ENCODE measurements at places on chromosomes 12 and 14. TPM values are rescaled to one million over a fixed set of nuclear protein-coding genes. Genes with fewer than 3 reads are reported as not detected.

DNA sequence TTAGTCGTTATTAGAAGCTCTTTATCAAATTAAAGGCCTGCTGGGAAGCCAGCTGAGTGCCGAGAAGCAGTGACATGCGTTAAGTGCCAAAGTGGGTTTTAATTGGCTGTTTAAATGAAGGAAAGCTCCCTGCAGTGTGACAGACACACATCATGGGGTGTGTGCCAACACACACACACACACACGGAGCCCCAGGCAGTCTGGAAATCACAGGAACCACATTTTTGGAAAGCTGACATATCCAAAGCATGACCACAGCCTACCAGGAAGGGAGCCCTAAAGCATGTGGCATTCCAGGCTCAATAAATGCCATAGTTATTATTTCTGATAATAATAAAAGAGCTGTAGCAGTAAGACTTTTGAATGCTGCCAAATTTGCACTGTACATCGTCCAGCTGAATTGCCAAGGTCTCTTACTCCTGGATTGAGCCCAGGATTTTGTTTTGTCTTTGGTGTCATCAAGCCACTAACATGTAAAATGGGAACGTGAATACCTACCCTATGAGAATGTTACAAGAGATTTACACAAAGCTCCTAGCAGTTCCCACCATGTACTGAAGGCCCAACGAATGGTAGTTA, 135.1 kb downstream of the TMEM30B start:
- DNase-seq, result no peak

- no peak for DNase-seq
Observed at GRCh38 chr14:69464379-69464778, 20.1 kb upstream of the PLEKHD1 start.

GRCh38 chr12:54071942-54072341, 18.3 kb downstream of the HOXC4 start:
- no peak for DNase-seq

DNA sequence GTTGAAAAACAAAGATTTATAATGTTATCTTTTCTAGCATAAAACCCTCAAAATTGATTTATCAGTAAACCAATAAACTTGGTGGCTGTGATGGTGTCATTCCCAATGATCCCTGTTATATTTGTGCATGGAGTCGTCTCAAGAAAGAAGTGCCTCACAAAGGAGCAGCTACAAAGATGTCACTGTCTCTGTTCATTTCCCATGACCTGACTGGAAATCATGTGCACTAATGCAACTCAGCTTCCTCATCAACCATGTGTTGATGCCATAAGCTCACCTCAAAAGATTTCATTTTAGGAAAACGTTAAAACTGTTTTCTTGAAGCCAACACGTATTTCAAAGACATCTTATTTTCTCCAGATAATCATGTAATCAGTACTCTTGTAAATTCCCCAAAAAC, 28.8 kb downstream of the CLEC1A start:
- DNase-seq, result no peak

The HAL gene
- total RNA-seq, result 0.82 TPM

The FOXG1 gene
- not detected for total RNA-seq

- DNase-seq, result no peak
Observed at GRCh38 chr12:108598553-108599250, 818 bp upstream of the TMEM119 start.

The MORN3 gene
- 36.5 TPM for total RNA-seq

DNA sequence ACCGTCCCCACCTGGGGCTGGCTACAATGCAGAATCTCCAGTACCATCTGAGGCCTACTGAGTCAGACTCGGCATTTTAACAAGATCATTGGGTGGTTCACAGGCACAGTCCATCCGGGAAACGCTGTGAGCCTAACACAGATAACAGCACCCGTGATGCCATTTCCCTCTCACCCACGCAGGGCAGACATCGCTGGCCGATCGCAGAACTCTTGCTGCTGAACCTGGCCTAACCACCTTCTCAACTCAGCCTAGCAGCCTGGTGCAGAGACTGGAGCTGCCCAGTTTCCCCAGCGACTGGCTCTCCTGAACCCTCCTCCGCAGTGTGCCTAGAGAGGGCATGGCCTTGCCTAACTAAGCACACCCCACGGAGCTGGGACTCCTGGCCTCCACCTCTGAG, 83.3 kb downstream of the NCOR2 start:
- DNase-seq, result no peak

DNA sequence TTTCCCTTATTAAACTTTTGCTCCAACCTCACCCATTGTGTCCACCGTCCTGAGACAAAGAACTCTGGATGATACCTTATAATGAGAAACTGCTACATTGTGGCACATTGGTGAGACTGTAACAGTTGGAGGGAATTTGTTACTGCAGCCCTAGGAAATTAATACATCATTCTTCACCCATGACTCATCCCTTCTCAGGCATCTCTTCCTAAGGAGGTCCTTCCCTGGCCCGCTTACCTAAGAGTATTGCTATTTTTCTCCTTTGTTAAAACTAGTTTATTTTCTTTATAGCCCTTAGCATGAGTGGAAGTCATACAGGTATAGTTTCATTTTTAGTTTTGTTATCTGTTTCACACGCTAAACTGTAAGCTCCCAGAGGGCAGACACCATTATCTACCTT, 87.1 kb downstream of the TMEM260 start:
- no peak for DNase-seq

GRCh38 chr14:52313903-52314594, at the start of gene PTGER2:
Gene PTGER2 (plus strand): TSS chr14:52314312. CDS start chr14:52314549, 237 bp downstream.
- DNase-seq, result peak; percentile 74

DNA sequence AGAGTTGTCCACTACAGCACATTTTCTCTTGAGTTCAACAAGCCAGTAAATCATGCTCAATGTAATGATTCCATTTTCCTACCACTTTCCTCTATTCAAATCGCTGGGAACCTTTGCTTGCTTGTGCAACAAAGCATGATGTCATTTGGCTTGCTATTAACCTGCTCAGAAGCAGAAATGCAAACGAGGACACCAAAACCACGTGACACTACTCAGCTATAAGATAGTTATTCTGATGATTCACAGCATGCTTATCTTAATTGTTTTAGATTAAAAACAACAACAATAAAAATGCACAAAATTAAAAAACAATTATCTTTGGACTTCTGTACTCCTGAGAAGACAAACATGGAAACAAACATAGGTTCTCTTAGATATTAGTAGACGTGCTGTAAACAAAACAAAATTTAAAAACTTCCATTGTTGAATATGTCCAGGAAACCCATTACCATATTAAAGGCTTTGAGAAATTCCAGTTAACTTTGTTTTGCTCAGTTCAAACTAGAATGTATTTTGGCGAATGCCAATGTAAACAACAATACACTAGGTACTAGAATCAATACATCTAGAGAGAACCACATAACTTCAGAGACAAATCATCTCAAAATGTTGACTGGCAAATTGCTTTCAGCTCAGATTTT, 77.5 kb upstream of the KRAS start:
- peak; percentile 40 for DNase-seq

- DNase-seq, result no peak
Observed at GRCh38 chr12:28622406-28622805, 432.1 kb downstream of the CCDC91 start.

- DNase-seq, result no peak
Observed at GRCh38 chr14:24081739-24082211, 10.4 kb downstream of the CPNE6 start.

GRCh38 chr12:91778091-91778832, 367.4 kb downstream of the BTG1 start:
- DNase-seq, result no peak

DNA sequence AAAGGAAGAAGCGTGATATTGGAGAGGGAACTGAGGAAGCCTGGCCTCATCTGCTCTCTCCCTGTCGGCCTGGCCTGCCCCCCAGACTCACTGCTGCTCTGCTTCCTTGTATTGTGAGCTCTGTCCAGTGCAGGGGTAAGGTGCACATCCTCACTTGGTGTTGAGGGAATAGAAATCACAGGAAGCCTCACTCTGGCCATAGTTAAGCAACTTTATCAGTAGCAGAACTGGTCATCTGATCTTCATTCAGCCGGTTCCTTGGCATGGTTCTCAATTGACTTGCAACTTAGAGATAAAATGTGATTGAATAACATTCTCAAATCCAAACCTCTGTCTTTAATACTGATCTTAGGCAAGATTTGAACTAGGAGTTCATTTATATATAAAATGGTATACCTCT, 11.5 kb upstream of the CCDC175 start:
- no peak for DNase-seq

DNA sequence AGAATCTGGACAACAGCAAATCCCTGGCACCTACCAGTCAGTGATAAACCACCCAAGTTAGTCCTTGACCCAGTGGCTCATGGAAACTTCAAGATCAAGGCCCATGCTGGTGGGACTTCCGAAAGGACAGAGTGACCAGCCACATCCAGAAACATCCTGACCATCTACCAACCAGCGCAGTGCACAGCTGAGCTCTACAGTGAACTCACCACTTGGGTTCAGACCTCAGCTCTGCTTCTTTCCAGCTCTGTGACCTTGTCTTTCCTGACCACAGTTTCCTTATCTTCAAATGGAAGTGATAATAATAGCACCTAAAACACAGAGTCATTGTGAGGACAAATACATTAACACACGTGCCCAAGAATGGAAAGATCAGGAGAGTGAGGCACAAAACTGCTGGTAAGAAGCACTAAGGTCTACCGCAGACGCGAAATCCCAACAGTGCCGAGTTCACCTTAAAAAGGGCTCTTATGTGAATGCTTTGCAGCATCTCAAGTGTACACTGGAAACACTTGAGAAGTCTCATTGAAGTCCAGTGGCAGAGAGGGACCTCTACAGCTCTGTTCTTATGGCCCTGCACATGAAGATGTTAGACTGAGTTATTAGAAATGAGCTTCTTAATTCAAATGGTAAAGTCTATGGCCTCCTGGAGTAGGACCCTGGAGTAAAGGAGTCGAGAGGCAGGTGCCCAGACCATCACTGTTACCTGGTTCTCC, 128.8 kb downstream of the CCDC60 start:
- DNase-seq, result no peak

The RNASE1 gene
- total RNA-seq, result 1.5 TPM

GRCh38 chr14:34356264-34356654, 105.8 kb downstream of the SPTSSA start:
- DNase-seq, result no peak

DNA sequence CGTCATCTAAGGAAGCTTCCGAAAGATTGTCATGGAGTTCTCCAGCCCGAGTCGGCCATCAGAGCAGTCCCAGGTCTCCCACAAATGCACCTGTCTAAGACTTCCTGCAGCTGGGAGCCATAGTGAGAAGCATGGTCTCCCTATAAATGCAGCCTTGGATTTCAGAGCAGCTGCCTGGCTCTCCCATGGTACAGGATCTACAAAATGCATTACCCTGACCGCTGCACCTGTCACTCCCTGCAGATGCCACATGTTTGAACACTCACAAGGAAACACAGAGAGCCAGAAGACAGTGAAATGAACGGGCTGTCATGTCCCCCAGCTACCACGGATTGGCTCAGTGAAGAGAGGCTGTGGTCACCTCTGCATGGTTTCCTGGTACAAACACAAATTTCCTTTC, 702.7 kb downstream of the MED13L start:
- DNase-seq, result no peak

DNA sequence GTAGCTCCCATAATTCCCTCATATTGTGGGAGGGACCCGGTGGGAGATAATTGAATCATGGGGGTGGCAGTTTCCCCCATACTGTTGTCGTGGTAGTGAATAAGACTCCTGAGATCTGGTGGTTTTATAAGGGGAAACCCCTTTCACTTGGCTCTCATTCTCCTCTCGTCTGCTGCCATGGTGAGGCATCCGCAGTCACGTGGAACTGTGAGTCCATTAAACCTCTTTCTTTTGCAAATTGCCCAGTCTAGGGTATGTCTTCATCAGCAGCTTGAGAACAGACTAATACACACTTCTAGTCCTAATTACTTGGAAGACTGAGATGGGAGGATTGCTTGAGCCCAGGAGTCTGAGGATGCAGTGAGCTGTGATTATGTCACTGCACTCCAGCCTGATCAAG, 64.4 kb downstream of the TMX1 start:
- no peak for DNase-seq

The SMIM41 gene
- not detected for total RNA-seq

GRCh38 chr14:24339284-24340151, at the start of gene RIPK3:
Gene RIPK3 (minus strand): TSS chr14:24339991. CDS start chr14:24339826, 165 bp downstream.
- DNase-seq, result no peak
